ENCODE measurements at places on chromosomes 12 and 14. TPM values are rescaled to one million over a fixed set of nuclear protein-coding genes. Genes with fewer than 3 reads are reported as not detected.

DNA sequence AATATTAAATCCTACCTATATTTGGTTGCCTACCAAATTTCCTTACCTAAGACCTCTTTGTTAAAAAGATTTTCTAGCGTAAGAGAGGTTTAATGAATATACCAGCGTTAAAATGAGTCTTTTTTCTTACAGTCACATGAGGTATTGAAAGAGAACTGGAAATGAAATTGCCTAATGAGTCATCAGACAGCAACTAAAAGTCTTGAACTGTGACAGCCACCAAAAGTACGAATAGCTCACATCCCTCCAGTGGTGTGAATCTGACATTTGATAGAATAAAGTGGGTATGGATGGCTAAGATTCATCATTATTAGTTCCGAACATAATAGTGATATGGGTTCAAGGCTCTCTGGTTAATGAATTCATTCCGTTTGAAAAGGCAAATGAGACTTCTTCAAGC is 1297.3 kb downstream of the AACS start:
- DNase-seq = no peak

DNA sequence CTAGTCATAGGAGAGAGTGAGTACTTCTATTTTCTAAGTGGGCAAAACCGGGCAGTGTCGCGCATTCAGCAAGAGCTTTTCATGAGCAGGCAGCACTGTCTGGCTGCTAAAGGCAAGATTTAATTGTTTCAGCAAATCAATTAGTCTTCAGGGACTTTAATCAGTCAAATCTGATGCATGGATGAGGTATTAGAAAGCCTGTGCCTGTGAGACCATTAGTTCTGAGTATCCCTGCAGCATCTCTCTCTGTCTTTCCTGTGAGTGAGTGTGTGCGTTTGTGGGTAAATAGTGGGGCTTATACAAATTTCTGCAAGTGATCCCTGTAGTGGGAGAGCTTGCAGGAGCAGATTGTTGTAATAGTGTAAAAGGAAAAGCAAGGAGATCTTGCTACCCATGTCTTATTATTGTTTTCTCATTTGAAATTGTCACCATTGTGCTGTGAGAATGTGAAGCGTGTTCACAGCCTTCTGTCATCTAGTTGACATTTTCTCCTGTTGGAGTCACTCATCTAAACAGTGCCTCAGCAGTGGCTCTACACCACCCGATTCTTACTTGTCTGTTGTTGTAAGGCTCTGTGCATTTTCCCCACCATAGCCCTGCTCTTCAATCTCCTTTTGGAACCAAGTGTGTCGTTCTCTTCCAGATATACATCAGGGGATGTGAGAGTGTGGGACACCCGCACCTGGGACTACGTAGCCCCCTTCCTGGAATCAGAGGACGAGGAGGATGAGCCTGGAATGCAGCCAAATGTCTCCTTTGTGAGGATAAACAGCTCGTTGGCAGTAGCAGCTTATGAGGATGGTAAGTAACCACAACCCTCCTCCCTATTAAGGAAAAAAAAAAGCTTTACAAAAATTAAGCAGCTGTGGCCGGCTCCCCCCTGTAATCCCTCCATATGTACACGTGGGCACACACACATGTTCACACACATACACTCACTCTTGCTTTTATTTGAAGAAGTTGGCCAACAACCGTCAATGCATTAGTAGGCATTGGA is 53.6 kb downstream of the FBXW8 start:
- DNase-seq = no peak

GRCh38 chr14:35495278-35495677 is 38.7 kb upstream of the INSM2 start:
- no peak for DNase-seq

DAO gene
- total RNA-seq = not detected

- peak; percentile 70 for DNase-seq
These were observed 188.5 kb downstream of the ALX1 start for GRCh38 chr12:85468356-85469157.

DNA sequence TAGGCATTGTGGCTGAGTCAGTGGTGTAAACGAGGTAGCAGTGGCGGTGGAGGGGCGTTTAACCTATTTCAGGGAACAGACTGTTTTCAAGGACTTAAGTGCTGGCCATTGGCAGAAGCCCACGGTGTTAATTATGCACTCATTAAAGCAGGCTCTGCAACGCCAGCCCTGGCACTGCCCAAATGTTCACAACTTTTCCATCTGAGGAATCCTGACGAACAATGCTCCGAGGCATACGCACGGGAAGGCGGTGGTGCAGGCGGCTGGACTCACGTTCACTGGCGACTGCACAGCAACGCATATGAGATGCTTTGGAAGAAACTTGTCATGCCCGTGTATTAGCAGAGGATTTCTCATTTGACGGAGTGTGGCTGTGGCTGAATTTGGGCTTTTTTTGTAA is 70.6 kb upstream of the SLC24A4 start:
- no peak for DNase-seq

DNA sequence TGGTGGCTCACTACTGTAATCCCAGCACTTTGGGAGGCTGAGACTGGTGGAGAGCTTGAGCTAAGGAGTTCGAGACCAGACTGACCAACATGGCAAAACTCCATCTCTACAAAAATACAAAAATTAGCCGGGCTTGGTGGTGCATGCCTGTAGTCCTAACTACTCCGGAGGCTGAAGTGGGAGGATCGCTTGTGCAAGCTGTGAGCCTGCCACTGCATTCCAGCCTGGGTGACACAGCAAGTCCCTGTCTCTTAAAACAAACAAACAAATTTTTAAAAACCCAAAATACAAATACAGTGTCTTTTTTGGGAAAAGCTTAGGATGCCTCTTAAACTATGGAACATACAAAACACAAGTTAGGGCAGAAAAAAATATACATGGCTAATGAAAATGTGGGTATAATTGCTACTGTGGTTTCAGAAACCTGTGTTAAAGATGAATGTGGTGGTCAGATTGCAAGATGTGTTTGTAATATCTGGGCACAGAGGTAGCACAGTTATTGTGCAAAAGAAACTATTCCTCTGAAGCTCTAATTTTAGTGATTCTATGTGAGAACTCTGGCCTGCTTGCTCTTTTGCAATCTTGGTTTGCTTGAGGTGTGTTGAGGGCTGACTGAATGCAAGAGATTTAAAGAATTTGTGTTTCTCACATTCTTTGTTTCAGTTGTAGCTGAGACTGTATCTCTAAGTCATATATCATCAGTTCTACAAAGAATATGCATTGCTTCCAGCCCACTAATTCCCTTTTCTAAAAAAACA is 3.9 kb upstream of the HSPA2 start:
- DNase-seq = peak; percentile 8

GRCh38 chr14:20791187-20791586 is 10.1 kb downstream of the RNASE6 start:
- DNase-seq = no peak

GRCh38 chr12:119826661-119827445 is 50.3 kb downstream of the CIT start:
- no peak for DNase-seq

GRCh38 chr14:31672709-31673108 is 111.5 kb downstream of the NUBPL start:
- no peak for DNase-seq

NOXRED1 gene
- total RNA-seq = under 0.01 TPM

DNA sequence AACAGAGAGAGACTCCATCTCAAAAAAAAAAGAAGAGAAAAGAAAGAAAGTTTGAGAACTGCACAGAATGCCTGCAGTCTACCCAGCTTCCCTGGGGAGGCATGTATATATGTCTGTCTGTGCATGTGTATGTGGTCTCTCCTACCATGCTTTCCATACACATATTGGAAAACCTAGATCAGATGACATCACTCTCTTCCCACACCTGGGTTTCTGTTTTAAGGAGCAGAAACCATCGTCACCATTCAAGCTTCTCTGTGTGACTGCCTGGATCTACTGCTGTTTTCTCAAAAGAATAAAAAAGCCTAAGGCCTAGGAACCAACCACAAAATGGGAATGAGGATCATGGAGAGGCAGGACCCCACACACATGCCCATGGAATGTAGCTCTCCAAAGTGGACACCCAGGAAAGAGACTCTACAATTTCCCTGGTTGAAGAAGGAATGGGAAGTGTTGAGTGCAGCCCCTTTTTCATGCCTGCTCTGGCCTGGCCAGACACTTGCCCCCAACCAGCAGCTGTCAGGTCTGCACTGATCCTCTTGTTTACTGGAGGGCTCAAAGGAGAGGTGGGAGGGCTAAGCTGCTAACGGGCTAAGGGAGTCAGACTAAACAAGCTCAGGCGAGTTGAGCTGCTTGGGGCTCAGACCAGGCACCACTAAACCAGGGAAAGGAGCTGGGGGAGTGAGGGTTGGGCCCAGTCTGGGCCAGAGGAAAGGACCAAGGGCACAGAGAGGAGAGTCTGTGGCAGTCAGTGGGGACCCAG is 7.7 kb upstream of the PCK2 start:
- no peak for DNase-seq

All from mammary epithelial cell (primary cell).